NB4 (cell line): ENCODE measurements at places on chromosomes 12 and 14.

DNA sequence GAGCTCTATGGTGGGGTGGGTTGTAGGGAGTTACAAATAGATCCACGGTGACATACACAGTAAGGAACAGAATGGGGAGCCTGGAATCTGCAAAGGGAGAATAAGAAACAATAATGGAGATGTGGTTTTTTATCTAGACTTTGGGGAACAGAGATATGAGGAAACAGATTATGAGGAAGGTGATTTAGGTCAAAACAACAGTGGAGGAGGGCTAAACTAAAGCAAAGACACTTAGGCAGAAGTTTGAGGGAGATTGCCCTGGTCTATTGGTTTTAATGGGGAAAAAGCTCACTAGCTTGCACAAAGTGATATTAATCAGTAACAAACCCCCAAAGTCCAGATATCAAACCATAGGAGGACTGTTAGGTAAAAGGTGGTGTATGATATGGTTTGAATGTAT, 144.5 kb upstream of the DYRK2 start:
- no peak for DNase-seq

GRCh38 chr14:63760014-63760413, 32.1 kb upstream of the SGPP1 start:
- no peak for DNase-seq

DNA sequence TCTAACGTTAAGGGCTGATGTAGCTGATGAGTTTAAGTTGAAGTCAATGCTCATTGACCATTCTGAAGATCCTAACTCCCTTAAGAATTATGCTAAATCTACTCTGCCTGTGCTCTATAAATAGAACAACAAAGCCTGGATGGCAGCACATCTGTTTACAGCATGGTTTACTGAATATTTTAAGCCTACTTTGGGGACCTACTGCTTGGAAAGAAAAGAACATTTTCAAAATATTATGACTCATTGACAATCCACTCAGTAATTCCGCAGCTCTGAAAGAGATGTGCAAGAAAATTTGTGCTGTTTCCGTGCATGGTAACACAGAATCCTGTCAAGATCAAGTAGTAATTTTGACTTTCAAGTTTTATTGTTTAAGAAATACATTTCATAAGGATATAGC, 35.0 kb upstream of the NAV3 start:
- DNase-seq: no peak

- DNase-seq: no peak
Measured at GRCh38 chr14:69050240-69051184, 71.4 kb upstream of the ACTN1 start.

GRCh38 chr14:62431496-62431895, 613.8 kb downstream of the KCNH5 start:
- DNase-seq: peak; percentile 1

GRCh38 chr12:120234643-120235368, 30.7 kb downstream of the PXN start:
- no peak for DNase-seq

DNA sequence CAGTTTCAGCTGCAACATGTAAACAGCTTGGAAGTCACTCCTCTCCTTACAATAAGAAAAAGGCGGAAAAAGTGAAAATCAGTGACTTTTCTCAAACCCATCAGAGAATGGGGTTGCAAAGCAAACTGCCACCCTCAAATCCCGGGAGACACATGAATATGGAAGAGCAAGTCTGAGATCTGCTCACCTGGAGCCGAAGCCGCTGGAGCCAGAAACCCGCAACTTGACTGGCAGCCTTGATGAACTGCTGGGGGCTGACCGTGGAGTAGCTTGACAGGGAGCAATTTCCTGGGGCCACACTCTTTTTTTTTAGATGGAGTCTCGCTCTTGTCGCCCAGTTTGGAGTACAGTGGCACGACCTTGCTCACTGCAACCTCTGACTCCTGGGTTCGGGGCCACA, 208.2 kb downstream of the KIF26A start:
- DNase-seq: no peak

- DNase-seq: peak; percentile 77
Measured at GRCh38 chr12:102879144-102879763, 37.8 kb downstream of the PAH start.

- DNase-seq: peak; percentile 19
Measured at GRCh38 chr12:129312048-129312447, 458.8 kb downstream of the GLT1D1 start.
